Inflammatory macrophage treated with lipopolysaccharide for 4 hours (primary cell): ENCODE measurements at places on chromosomes 2 and 18.

DNA sequence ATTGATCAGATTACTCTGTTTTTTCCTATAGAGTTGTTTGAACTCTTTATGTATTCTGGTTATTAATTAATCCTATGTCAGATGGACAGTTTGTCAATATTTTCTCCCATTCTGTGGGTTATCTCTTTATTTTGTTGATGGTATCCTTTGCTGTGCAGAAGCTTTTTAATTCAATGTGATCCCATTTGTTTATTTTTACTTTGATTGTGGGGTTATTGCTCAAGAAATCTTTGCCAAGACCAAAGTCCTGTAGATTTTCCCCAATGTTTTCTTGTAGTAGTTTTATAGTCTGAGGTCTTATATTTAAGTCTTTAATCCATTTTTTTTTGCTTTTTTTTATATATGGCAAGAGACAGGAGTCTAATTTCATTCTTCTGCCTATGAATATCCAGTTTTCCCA lies 86.2 kb upstream of the FIGN start:
- no peak for DNase-seq

DNA sequence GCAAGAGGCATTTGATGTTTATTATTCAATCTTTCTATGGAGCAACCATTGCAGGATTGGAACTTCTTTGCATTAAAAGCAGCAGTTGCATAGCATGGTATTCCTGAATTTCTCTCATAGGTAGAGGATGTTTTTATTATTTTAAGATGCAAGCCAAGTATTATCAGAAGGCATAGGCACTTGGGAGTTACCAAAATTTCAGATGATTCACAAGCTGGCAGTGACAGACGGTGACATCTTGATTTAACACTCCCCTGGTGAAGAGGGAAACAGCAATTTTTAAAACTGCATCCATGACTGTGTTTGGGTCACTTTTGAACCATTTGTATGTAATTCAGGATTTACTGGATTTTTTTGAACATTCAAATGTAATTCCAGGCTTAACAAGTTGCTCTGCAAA lies 654.3 kb downstream of the SLC4A3 start:
- DNase-seq, result no peak

GRCh38 chr2:158719403-158719802 lies 75.7 kb upstream of the DAPL1 start:
- DNase-seq, result no peak

GRCh38 chr2:164186591-164186990 lies 434.7 kb downstream of the GRB14 start:
- DNase-seq, result no peak

- DNase-seq, result no peak
These were observed 59.0 kb downstream of the PIAS2 start for GRCh38 chr18:46858290-46858689.

GRCh38 chr2:20623241-20623640 lies 27.7 kb downstream of the HS1BP3 start:
- DNase-seq, result no peak
